Activated CD4-positive, alpha-beta T cell treated with anti-CD3 and anti-CD28 coated beads for 48 hours (primary cell): ENCODE measurements at places on chromosomes 4 and X.

DNA sequence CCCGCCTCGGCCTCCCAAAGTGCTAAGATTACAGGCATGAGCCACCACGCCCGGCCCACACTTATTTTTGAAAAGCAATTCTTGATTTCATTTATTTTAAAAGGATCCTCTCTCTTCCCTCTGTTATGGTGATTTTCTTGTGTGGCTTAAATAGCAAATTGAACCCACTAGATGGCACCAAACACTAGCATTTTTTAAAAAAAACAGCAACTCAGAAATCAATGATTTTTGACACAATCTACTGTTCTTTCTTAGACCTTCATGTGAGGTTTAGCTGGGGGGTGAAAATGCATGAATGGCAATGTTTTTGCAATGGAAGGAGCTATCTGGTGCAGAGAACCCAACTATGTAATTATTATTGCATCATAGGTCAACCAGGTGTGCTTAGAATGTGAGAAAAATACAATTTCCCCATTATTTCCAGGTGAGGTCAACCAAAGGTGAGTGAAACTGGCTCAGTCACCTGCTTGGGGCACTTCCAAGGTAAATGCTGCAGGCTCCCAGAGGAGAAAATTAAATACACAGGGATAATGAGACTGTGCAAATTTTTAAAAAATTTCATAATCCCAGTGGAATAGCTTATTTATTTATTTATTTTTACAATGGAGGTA lies 226.7 kb upstream of the PRKX start:
- no peak for DNase-seq

GRCh38 chr4:114205261-114205660 lies 225.8 kb upstream of the ARSJ start:
- DNase-seq = no peak

DNA sequence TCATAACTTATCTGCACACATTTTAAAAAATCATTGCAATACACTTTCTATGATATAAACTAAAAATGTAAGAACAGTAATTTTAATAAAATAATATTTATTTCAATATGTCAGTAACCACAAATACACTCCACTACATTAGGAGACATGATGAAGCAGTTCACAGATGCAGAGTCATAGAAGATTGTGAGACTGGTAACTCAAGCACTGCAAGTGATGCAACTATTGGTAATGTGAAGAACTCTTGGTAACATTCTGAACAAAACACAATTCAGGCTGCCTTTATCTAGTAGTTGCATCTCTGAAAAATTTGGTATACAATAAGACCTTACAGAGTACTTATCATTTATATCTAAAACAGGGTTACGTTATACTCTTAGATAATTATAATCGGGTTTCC lies 52.6 kb upstream of the LRAT start:
- DNase-seq = no peak

GRCh38 chr4:24560868-24561368 lies 23.4 kb downstream of the DHX15 start:
- DNase-seq = no peak

DNA sequence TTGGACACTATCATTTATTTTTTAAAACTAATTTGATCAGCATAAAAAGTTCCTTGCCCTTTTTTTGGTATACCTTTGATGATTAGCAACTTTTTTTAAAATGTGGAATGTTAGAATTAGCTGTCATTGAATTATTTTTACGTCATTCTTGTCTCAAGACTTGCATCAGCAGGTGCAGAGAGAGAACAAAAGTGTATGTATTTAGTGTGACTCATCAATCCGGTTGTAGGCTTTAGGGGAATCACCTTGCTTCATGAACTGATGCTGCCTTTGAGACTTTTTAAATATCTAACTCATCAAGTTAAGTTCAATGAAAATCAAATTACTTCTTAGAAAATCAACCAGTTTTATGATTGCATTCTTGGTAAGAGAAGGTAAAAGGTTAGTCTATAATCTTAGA lies 125.1 kb downstream of the ARX start:
- no peak for DNase-seq

- no peak for DNase-seq
Measured at GRCh38 chr4:36676139-36677050, 395.0 kb downstream of the DTHD1 start.

DNA sequence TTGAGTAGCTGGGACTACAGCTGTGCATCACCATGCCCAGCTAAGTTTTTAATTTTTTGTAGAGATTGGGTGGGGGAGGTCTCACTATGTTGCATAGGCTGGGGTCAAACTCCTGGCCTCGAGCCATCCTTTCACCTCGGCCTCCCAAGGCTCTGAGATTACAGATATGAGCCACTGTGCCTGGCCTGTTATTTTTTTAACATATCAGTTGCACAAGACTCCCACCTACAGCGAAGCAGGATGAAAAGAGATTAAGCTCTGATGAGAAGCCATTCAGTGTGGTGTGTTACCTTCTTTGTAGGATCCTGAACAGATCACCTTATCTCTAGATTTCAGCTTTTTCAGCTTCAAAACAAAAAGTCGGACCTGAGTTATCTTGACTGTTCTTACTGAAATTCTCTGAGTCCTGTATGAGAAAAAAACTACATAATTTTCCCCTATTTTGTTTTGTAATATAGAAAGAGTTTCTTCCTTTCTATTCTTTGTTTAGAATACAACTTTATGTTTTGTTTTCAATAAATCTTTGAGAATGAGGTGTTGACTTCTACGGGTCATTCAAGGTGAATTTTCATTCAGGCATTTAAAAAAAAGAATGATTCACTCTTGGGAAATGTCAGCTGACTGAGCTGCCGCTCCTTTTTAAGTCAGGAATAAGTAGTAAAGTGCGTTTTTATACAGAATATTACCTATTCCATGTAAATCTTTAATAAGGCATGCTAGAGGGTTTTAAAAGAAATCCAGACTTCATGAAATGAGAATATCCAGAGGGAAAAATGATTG lies 134.6 kb downstream of the ARSF start:
- DNase-seq = no peak

GRCh38 chrX:125520029-125520428 lies 200.4 kb downstream of the TEX13C start:
- no peak for DNase-seq

GRCh38 chr4:47538111-47538824 lies 53.2 kb downstream of the ATP10D start:
- DNase-seq = no peak

GRCh38 chrX:35456891-35457290 lies 341.3 kb upstream of the MAGEB16 start:
- DNase-seq = no peak

GRCh38 chr4:74014332-74014731 lies 15.9 kb upstream of the CXCL5 start:
- DNase-seq = no peak
